ENCODE measurements at places on chromosomes 1 and 21.

- no peak for DNase-seq
Measured at GRCh38 chr1:162680419-162681121, 48.3 kb downstream of the DDR2 start.

- no peak for DNase-seq
Measured at GRCh38 chr21:45834821-45835293, 146.7 kb upstream of the COL6A1 start.

DNA sequence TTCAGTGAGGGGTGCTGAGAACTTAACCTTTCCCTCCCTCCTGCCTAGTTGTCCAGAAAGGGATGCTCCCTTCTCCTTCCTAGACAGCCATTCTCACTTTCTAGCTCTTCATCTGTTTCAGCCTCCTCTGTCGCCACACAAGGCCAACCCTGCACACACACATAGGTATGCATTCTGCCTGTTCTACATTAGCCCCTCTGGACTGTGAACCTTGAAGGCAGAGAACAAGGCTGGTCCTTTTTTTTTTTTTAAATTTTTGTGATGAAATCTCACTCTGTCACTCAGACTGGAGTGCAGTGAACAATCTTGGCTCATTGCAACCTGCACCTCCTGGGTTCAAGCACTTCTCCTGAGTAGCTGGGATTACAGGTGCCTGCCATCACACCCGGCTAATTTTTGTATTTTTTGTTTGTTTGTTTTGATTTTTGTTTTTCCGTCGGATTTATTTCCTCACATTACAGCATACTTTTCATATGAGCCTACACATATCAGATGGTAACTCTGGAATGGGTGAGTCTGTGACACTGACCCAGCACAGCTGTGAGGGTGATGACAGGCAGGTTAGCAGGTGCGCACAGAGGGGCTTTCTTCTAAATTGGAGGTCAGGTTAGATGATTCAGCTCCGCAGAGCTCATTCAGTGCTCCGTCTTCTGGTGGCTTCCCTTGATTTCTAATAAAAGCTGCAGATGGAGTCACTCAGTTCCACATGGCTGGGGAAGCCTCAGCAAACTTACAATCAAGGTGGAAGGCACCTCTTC lies 4.9 kb upstream of the AKR1A1 start:
- DNase-seq, result no peak

- DNase-seq, result no peak
Measured at GRCh38 chr1:99557546-99558202, 88.2 kb upstream of the PALMD start.

- DNase-seq, result no peak
Measured at GRCh38 chr1:153447498-153448170, 12.8 kb downstream of the S100A7 start.

GRCh38 chr1:108556066-108556465 lies 3.8 kb upstream of the EEIG2 start:
- DNase-seq, result no peak

- peak; percentile 47 for DNase-seq
Measured at GRCh38 chr1:93552741-93553455, 105.0 kb downstream of the FNBP1L start.

GRCh38 chr1:18907021-18907916 lies 4.9 kb upstream of the ALDH4A1 start:
- peak; percentile 42 for DNase-seq

DNA sequence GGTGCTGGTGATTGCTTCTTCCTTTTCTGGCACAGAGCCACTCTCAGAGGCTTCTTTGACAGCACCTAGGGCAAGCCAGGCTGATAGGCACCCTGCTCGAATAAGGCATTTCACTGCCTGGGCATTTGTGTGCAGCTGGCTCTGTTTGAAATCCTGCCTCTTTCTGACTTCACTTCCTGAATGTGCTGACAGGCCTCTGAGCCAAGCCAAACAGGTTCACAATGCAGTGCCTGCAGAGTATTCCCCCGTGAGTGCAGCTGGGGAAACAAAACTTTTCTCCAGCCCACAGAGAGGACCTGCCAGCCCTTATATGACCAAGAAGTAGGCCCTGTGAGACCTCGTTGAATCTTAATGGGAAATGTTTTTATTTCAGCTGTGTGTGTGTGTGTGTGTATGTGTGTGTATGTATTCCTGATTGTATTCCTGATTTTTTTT lies 10.4 kb downstream of the JUN start:
- DNase-seq, result peak; percentile 18

DNA sequence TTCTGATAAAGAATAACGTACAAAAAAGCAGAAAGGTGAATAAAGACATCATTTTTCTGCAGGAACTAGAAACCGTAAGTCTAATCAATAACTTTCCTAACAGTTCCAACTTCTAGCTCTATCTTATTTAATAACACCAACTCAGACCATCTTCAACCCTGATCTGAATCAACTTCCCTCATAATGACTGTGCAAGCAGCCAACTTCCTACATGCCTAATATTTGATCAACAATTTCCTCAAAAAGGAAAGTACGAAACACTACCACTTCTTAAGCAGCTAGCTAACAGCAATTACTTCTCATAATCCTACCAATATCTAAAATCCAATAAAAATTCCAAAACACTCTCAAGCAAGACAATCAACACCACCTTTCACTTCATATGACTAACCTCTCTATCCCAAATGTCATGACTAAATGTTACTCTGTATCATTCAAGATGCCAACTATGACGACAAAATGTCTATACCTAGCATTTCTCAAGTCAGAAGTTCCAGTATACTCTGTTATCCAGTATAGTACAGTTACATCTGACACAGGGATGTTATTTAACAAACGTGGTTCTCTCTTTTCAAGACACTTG lies 1.7 kb downstream of the COP1 start:
- no peak for DNase-seq

DNA sequence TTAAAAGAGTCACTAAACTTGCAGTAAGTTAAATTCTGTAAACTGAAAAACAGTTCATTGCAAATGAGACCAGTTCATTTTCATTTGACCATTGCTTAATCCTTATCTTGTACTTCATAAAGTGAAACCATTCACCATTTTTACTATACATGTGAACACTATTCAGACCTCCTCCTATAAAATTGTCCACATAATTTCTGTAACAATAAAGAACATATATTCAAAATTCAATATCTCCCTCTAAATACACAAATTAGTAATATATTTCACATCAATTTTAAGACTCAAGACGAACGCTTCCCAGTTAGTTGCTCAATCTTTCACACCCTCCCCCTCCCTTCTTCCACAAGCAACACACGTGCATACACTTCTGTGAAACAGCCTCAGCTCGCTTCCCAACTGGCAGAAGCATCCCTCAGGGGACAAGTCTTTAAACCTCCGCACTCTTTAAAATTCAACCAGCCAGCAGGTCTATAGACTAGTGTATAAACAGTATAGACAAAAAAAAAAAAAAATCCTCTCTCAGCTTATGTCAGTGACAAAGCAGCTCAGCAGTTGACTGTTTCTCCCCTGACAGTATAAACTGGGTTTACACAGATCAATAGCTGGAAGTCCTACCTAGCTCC lies 99.6 kb downstream of the DENND1B start:
- DNase-seq, result peak; percentile 55

DNA sequence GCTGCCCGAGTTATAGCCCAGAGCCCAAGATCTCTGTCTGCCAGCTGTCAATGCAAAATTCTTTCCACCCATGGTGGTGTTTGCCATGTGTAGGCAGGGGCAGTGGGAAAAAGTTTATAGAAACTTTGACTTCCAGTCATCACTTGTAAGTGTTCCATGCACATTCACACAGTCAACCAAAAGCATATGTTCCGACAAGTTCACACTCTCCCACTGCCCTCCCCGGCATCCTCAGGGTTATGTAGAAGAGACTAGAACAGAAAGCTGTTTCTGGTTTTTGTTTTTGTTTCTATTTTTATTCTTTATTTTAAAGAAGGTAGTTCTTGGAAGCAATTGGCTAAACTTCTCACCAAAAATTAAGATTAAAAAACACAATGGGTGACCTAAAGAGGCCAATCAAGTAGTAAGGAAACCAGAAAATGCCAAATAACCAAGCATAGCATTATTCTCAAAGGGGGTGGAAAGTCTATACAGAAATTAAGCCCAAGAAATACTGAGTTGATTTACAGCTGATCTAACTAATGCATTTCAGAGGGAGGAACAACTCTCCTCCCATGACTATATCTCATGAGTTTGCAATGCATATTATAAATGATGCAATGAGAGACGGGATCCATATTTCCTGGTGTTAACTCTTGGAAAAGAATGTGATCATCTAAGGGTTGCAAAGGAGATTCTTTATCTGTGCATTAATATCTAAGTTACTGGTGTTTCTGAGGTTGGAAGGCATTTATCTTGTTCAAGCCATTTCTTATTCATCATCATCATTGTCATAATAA lies 91.5 kb upstream of the ETS2 start:
- no peak for DNase-seq

DNA sequence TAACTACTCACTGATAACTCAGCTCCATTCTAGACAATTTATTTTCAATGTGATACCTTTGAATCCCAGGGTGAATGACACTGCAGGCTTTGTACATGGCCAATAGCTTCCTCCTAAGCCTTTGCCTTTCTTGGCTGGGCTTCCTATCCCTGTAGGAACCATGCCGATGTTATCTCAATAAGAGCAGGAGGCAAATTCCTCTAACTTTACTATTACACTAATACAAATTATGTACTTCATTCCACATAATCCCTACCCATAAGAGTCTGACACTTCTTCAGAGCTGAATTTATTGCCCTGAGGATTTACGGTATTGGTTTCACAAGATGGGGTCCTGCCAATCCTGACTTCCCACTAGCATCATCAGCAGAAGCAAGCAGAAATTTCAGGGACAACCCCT lies 14.0 kb downstream of the TGFBR3 start:
- DNase-seq, result no peak

DNA sequence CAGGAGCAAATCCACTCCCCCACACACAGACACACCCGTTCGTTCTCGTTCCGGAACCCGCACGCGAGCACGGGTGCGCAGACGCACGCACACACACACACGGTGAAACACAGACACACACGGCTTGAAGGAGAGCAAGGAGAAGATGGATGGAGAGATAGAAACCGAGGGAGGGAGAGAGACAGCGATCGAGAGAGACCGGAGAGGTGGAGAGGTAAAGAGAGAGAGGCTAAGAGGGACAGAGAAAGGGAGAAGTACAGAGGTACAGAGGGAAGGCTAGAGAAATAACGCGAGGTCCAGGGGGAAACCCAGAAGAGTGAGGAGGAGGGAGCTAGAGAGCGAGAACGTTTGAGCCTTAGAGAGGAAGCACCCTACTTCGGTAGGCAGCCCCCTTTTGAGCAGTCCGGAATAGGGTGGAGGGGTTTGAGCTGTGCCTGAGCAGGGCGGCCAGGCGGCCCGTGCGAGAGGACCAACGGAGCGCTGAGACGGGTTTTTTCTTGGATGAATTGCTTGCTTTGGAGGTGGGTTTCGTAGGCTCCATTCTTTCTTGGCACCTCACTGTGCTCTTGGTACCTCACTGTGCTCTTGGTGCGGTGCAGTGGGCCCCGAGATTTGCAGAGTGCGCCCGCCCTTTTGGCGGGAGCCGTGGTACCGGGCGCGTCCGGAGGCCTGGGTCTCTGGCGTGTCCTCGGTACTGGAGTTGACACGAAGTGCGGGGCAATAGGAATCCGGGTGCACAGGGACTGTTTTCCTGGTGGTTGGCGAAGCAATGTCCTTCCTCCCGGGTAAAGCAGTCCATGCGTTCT lies 88.4 kb upstream of the RHOU start:
- peak; percentile 58 for DNase-seq

GRCh38 chr1:56817716-56818463 lies 1.3 kb downstream of the FYB2 start:
- DNase-seq, result no peak

- no peak for DNase-seq
Measured at GRCh38 chr21:31213787-31214186, 130.3 kb downstream of the TIAM1 start.

- DNase-seq, result no peak
Measured at GRCh38 chr1:212214325-212214724, 70.9 kb upstream of the PPP2R5A start.

DNA sequence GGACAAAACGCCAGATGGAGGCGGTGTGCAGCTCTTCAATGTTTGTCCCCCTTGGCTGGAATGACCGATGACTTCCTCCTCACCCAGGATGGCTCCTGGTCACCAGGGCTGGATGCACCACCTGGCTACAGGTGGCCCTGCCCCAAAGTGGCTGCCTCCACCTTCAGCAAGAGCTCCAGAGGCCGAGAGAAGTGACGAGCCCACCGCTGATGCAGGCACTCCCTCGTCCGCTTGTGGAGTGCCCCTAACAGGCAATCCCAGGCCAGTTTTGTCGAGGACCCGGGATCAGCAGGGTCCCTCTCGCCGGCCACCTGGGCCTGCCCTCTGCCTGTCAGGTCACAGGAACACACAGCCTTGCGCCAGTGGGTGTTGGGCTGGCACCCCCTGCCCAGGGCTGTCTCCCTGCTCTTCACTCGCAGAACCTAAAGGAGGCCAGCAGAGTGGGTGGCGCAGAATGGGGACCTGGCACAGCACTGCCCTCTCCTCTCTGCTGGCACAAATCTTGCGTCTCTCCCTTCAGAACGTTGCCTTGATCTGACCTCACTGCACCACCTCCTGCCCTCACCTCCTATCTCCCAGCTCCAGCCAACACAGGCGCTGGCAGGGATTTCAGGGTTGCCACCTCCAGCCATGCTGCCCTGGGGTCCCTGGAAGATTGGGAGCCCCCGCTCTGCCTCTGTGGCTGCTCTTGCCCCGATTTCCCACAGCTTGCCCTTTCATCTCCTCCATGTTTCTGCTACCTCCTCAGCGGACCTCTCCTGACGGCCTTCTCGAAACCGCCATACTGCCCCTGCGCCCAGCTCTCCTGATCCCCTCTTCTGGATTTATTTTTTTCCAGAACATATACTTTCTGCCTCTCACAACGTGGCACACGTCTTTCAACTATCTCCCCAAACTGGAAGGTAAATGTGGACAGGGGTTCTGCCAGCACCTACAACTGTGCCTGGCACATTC lies 38.6 kb downstream of the SLC45A1 start:
- DNase-seq, result no peak

- DNase-seq, result no peak
Measured at GRCh38 chr1:36530261-36530660, 47.5 kb upstream of the CSF3R start.

- DNase-seq, result no peak
Measured at GRCh38 chr1:163875200-163875926, 553.6 kb downstream of the NUF2 start.

GRCh38 chr1:118262865-118263264 lies 77.8 kb upstream of the SPAG17 start:
- no peak for DNase-seq

DNA sequence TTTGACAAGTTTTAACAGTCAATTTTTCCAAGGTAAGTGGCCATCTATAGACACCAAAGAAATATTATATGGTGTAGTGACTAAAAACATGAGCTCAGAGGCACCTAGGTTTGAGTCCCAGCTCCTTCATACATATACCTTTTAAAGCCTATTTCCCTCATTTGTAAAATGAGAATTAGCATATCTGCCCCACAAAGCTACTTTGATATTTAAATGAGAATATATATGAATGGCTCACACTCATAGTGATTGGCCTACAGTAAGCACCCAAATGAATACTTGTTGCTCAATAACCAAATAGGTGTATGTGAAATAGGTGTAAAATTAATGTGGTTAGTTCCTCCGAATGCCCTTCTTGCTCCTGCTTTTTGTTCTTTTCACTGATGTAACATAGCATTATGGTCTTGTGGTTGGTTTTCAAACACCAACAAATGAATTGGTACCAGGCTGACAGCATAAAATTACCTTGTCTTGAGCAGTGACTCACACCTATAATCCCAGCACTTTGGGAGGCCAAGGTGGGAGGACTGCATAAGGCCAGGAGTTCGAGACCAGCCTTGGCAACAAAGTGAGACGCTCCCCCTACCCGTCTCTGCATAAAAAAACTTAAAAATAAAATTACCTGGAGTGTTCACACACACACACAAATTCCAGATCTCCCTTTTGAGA lies 25.3 kb downstream of the CNIH4 start:
- no peak for DNase-seq

- DNase-seq, result no peak
Measured at GRCh38 chr1:221981461-221981860, 239.6 kb upstream of the DUSP10 start.
